ENCODE measurements at places on chromosomes 5 and 9.
A peak's percentile ranks its signal among the peaks of the same experiment; 100 is the strongest.

DNA sequence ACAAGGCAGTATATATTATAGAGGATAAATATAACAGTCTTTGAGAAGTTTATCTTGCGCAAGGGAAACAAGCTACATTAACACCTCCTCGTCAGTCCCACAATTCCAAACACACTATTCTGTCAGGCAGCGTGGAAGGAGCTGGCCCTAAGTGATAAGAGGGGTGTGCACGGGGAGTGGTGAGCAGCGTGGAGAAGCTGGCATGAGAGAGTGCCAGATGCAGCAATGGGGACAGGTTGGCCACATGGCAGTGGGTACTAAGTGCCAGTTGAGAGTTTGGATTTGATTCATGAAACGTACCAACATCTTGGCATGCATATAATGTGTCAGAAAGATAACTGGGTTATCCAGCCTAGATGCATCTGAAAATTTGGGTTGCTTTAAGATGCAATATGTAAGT lies 460.2 kb downstream of the ICE1 start:
- no peak for DNase-seq

DNA sequence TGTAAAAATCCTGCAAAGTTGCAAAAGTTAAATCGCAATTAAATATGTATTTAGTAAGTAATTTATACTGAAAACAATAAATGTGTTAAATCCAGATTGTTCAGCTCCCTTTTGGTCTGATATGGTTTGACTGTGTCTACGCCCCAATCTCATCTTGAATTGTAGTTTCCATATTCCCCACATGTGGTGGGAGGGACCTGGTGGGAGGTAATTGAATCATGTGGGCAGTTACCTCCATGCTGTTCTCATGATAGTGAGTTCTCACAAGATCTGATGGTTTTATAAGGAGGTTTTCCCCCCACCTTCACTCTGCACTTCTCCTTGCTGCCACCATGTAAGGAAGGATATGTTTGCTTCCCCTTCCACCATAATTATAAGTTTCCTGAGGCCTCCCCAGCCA lies 140.0 kb downstream of the CDH6 start:
- no peak for DNase-seq

DNA sequence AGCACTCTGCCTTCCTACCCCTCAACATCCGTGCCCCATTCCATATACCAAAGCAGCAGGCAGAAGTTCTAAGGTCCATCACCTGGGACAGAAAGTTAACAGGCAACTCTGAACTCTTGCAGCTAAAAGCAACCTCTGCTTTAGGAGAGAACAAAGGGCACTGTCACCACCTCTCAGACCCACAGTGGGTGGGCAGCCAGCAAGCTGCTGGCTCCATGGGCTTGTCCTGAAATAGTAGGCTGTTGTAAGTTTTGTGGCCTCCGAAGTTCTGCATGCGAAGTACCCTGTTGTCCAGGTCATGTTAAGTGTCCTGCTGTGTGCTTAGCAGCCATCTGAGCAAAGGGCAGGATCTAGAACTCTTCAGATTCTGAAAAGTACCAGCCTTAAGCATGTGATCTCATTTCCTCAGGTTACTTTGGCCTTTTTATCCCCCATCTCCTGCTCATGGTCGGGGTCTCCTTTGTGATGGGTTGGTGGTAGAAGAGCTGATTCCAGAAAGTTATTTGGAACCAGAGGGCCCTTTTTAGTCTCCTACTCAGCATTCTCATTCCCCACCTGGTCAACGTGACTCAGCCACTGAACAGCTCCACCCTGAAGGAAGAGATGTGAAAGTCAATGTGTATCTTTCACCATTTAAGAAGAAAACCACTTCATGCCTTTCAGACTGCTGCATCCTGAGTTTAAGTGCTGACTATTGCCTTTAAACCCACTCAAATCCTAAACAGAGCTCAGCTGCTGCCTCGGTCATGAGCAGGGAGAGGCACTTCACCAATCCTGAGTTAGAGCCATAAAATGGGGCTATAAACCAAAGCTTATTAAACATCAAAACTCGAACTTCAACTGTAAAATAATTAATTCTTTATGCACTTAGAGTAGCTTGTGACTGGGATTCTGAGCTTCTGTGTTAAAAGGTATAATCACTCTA lies 121.4 kb downstream of the DPYSL3 start:
- no peak for DNase-seq

GRCh38 chr5:50751064-50751657 lies 84.7 kb downstream of the PARP8 start:
- DNase-seq: no peak

GRCh38 chr5:157860898-157861890 lies 2.2 kb upstream of the CLINT1 start:
- no peak for DNase-seq

- DNase-seq: peak; percentile 42
These were observed 42.8 kb downstream of the CAMSAP1 start for GRCh38 chr9:135864447-135865049.

GRCh38 chr5:134758176-134758503 lies 439 bp upstream of the DDX46 start:
- DNase-seq: no peak

GRCh38 chr9:81479573-81479972 lies 209.8 kb downstream of the TLE1 start:
- no peak for DNase-seq

DNA sequence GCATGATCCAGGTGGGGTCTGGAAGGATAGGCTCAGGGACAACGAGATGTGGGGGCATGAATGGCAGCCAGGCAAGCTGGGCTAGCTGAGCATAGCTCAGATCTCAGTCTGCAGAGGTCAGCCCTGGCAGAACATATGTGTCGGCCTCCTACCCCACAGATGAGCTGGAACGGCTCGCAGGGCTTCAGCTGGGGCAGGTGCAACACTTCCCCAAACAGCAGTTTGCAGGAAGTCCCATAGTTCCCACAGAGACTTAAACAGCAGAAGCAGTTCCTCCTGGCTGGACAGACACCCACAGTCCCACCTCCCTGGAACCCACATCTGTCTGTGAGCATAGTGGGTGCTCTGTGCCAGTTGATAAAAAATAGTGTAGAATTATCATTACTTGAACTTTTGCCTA lies 404.6 kb downstream of the GADD45G start:
- no peak for DNase-seq
